ENCODE measurements at places on chromosomes 16 and 17.

DNA sequence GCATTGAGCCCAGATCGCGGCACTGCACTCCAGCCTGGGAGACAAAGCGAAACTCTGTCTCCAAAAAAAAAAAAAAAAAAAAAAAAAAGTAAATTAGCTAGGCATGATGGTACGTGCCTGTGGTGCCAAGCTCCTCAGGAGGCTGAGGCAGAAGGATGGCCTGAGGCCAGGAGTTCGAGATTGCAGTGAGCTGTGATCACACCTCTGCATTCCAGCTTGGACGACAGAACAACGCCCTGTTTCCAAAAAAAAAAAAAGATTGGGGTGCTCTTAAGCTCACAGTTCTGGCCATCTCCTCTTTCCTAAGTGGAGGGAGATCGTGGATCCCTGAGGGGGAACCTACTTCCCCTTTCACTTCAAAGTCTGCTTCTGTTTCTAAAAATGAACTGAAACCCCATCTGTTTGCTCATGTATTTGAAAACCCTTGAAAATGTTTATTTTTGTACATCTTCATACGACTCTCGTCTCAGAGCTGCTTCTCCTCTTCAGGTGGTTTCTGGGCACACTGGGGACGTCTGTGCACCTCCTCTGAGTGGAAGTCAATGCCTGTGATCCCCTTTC lies 138.8 kb downstream of the PRKCA start:
- no peak for DNase-seq
- H3K4me3 ChIP-seq, result no peak overlapping the region
- no peaks in the 10 kb centered on the region for H3K36me3 ChIP-seq
- no peaks in the 10 kb centered on the region for H3K27me3 ChIP-seq

DNA sequence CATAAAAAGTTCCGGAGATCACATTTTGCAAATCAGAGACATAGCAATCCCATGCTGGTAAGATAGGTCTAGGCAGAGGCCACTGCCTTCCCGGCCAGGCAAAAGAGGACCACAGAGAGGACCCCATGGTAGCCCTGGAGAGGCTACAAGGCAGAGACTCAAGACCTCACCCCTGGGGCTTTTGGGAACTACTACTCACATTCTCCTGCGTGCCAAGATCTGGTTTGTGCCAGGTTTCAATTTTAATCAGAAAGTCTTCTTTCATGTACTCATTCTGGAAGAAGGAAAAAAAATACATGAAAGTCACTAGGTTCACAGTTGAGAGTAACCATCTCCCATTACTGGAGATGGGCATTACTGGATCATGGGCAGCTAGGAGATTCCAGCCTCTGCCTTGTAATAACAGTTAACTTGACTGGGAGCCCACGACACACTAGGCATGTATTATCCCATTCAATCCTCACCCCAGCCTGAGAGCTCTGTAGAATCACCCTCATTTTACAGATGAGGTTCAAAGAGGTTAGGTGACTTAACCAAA lies 21.2 kb downstream of the PITPNA start:
- H3K36me3 ChIP-seq, result peaks cover 24% of the 10 kb centered on the region
- peaks cover 3% of the 10 kb centered on the region for H3K4me1 ChIP-seq
- H3K27ac ChIP-seq, result no peak overlapping the region
- no peak overlapping the region for H3K4me3 ChIP-seq

GRCh38 chr17:81018044-81018802 lies 16.7 kb upstream of the BAIAP2 start:
- no peak for DNase-seq
- H3K4me3 ChIP-seq, result peak overlapping the region; percentile 54
- peaks cover 6% of the 10 kb centered on the region for H3K36me3 ChIP-seq
- H3K4me1 ChIP-seq, result peaks cover 21% of the 10 kb centered on the region

DNA sequence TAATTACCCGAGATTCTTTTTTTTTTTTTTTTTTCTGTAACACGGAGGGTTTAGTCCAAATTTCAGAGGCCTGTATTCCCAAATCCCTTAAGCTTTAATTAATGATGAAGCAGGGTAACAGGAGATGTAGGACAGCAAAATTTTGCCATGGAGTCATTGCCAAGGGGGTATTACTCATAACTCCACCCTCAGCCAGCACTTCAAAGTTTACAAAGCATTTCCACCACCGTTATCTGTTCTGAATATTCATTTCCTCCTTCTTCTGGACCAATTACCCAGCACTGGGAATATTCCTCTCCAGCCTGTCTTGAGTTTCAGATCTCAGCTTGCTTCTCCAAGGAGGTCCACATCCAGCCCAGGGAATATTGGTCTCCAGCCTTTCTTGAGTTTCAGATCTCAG lies 747.5 kb upstream of the EEF2KMT start:
- H3K4me1 ChIP-seq, result no peaks in the 10 kb centered on the region
- H3K36me3 ChIP-seq, result no peaks in the 10 kb centered on the region
- no peaks in the 10 kb centered on the region for H3K27me3 ChIP-seq
- no peak overlapping the region for H3K27ac ChIP-seq

DNA sequence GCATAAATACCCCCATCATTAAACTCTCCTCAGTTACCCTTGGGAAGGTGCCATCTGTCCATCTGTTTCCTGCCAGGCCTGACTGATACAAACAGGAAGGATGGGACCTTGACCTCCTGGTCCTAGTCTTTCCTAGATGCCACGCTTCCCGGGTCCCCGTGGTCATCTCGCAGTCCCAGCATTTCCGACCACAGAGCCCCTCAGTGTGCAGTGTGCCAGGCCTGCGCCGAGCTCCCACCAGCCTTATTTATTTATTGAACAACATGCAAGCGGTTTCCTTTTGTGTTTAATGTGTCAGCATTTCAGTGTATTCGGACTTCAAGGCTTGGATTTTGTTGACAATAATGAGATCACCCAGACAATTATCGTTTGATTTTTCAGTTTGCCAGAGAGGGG lies 45.6 kb upstream of the NKD1 start:
- no peak overlapping the region for H3K27ac ChIP-seq
- no peak overlapping the region for H3K4me3 ChIP-seq
- H3K36me3 ChIP-seq, result no peaks in the 10 kb centered on the region
- peaks cover 38% of the 10 kb centered on the region for H3K4me1 ChIP-seq
- peaks cover 6% of the 10 kb centered on the region for H3K27me3 ChIP-seq

DNA sequence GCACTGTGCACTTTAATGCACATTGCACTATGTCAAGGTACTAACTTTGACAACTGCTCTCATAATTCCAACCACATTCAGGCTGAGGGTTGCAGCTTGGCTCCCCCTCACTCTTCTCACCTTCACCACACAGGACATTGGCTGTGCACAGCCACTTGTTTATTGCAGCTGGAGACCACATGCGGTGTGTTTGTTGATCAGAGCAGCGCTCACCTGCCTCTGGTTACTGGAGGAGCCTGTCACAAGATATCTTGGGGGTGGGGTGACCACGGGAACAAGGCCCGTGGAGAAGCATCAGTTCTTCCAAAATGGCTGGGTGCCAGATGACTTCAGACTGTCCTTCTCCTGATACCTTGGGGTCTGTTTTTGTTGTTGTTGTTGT lies 10.6 kb upstream of the CCL5 start:
- no peaks in the 10 kb centered on the region for H3K36me3 ChIP-seq
- H3K4me1 ChIP-seq, result peaks cover 31% of the 10 kb centered on the region
- H3K27me3 ChIP-seq, result no peaks in the 10 kb centered on the region
- H3K4me3 ChIP-seq, result no peak overlapping the region
- DNase-seq, result no peak
- no peak overlapping the region for H3K27ac ChIP-seq
